ENCODE measurements at places on chromosomes 16 and 17.

- DNase-seq, result peak; percentile 40
Measured at GRCh38 chr17:50482516-50482915, 3.9 kb downstream of the RSAD1 start.

DNA sequence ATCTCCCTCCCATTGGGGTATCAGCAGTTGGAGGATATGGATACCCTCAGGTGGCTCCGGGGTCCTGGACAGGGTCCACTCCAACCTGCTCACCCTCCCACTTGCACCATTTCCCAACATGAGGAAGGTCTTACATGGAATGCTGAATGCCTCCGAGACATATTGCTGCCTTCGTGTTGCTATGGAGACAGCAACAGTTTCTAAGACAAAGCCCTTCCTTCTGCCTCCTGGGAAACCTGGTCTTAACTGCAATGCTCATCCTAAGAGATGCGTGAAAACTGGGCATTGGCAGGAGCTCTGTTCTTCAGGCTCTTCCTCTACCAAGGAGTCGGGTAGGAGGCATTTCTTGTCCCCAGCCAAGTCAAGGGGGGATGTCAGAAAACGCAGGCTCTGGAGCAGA is 45.2 kb downstream of the ST3GAL2 start:
- DNase-seq, result no peak

- no peak for DNase-seq
Measured at GRCh38 chr16:57629516-57630406, 1.3 kb downstream of the ADGRG1 start.

DNA sequence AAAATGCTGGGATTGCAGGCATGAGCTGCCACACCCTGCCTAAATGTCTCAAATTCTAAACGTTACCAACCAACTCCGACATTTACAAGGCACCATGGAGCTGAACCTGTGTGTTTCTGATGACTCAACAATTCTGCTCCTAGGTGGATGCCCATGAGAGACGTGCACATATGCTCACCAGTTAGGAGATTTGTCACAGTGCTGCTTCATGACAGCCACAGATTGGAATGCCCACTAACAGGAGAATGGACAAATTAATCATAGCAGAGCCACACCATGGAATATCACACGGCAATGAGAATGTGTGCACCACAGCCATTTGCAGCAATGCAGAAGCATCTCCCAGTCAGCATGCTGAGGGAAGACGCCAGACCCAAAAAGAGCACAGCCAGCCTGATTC is 8.0 kb upstream of the KCNG4 start:
- no peak for DNase-seq

- no peak for DNase-seq
Measured at GRCh38 chr17:62064029-62064790, 868 bp downstream of the MED13 start.

DNA sequence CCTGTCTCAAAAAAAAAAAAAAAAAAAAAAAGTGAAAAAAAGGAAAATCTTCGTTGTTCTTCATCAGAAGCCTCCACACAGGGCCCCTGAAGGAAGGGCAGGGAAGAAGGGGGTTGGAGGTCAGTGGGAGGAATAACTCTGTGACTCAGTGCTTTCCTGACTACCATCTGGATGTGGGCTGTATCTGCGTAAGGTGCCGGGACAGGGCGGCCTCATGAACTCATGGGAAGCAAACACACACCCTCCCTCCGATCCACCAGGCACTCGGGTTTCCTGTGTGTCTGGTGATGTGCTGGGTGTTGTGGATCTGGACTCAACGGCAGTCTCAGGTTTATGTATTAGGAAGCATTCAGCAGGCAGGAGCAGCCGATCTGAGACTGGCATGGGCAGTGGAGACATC is 691.6 kb downstream of the WWOX start:
- no peak for DNase-seq

GRCh38 chr17:19904412-19904811 is 36.7 kb upstream of the ULK2 start:
- no peak for DNase-seq

DNA sequence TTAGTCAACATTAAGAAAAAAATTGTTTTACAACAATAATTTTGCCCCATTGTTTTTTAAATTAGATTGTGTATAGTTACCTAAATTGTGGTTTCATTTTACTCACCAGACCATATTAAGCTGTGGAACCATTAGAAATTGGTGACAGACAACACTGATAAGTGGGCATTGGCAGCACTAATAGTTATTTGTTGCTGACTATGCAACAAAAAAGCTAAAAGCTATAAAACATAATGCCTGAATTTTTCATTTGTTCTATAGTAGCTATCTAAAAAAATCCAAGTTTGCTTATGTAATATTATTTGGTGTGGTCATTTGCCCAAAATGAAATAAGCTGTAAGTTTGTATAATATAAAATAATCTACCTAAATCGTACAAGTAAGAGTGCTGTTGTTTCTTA is 13.7 kb upstream of the VWA3A start:
- DNase-seq, result no peak

GRCh38 chr17:8857919-8858318 is 9.6 kb downstream of the PIK3R6 start:
- no peak for DNase-seq

DNA sequence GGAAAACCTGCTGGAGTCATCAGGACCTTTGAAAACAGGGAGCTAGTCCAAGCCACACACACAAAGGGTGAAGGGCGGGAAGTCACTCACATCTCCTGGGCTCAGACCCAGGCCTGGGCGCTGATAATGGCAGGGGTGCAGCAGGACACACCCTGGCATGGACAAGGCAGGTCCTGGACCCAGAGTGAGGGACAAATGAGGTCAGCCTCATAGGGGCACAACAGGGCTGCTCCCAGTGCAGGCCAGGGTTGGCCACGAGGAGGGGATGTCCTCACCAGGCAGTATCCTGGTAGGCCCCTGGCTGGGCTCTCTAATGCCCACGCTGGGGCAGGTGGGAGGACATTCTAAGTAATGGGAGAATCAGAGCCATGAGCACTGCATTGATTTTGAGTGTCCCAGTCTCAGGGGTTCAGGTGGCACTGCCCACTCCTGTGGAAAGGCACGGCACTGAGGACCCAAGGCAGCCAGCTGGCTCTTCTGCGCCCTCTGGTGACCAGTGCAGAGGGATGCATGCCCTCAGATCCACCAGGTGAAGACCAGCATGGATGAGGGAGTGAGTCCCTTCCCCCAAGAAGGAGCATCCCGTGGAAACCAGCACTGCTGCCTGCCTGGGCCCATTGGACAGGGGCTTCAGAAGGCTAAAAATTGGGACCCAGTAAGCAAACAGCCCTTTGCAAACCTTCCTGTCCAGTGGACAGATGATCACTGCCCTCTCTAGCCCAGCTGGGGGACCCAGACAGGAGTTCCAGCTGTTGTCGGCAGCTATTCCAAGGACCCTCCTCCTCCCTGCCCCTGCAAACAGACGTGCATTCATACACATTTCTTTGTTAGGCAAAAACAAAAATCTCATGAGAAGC is 23.4 kb upstream of the SREBF1 start:
- peak; percentile 43 for DNase-seq

GRCh38 chr17:75478508-75478907 is 22.1 kb downstream of the TMEM94 start:
- no peak for DNase-seq

GRCh38 chr16:15986261-15986660 is 36.8 kb downstream of the ABCC1 start:
- no peak for DNase-seq

- no peak for DNase-seq
Measured at GRCh38 chr17:78224231-78225087, 7.0 kb upstream of the TMEM235 start.

DNA sequence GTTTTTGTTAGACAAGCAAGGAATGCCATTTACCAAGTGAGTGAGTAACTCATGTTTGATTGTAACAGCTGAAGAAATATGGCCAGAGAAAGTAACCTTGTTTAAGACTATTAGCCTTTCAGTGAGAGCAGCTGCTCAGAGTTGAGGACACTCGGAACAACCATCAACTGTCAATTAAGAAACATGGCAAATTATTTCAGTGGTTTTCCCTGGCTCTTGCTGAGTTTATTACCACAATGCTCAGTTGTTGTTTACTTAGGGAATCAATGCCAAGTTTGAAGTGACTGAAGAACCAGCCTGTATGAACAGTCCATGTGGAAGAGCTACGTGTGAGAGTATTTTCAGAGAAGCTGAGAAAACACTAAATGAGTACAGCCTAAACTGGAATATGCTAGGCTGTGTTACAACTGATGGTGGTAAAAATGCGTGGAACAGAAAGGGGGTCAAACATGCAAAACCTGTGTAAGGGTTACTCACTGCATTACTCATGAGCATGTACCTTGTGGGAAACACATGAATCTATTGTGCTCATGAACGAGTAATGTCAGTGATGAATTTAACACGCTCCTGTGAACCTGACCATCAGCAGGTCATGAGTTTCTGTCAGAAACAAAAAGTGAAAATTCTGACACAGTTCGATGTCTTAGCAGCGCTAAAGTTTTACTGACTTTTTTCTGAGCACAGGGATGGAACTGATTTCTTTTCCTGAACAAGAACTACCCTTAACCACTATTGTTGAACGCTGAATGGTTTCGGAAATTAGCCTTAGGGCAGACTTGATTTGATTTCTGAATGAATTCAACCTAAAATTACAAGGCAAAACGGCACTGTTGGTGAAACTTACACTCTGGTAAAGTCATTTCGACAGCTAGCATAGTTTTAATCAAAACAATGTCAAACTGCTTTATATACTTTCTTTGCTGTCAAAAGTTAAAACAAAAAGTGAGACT is 33.5 kb downstream of the GNA13 start:
- no peak for DNase-seq

DNA sequence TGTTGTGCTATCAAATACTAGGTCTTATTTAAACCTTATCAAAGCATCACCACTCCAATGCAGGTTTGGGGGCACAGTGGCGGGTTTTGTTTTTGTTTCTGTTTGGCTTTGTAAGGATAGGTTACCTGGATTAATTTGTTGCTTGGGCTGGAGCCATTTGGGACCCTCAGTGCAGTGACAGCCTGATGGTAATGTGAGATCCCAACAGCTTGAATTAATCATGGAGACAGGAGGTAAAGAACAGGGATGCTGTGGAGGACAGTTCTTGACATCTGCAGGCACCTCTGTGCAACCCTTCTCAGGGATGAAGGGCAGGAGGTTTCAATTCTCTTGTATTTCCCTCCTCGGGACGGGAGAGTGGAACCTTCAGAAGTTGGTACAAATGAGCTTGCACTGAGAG is 40.5 kb downstream of the SHISA9 start:
- no peak for DNase-seq

GRCh38 chr17:57085448-57086068 is 512 bp downstream of the AKAP1 start:
- peak; percentile 31 for DNase-seq
